Spinal cord (tissue), 10 donors: ENCODE measurements at places on chromosomes 4 and X. TPM values are rescaled to one million over a fixed set of nuclear protein-coding genes. Genes with fewer than 3 reads are reported as not detected.

- DNase-seq = peak; percentile 56
These were observed at the start of gene USP51 for GRCh38 chrX:55489314-55490009. Gene USP51 (minus strand): TSS chrX:55489848. CDS start chrX:55488939, 909 bp downstream.

DNA sequence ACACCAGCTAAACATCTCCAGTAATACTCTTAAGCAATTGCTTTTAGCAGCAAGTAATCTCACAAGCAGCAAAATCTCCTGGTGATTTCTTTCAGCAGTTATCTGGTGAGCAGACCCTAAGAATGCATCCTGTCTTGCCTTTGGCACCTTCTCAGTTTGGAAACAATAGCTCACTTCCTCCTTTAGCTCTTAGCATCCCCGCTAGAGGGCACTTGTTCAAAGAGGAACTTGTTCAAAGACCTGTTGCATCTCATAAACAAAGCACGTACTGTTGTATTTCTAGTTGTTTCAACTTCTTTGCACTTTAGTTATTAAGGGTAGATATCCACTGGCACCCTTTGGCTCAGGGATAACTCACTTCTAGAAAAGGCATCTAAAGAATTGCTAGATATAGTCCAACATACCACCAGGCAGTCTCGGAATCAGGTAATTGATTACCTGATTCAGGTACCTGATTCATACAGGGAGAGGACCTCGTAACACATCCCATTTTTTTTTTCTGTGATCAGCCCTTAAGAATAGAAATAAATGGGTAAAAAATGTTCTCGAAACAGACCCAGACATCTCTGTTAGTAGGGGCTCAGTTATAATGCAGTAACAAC lies 81.9 kb upstream of the QRFPR start:
- DNase-seq = peak; percentile 73

DNA sequence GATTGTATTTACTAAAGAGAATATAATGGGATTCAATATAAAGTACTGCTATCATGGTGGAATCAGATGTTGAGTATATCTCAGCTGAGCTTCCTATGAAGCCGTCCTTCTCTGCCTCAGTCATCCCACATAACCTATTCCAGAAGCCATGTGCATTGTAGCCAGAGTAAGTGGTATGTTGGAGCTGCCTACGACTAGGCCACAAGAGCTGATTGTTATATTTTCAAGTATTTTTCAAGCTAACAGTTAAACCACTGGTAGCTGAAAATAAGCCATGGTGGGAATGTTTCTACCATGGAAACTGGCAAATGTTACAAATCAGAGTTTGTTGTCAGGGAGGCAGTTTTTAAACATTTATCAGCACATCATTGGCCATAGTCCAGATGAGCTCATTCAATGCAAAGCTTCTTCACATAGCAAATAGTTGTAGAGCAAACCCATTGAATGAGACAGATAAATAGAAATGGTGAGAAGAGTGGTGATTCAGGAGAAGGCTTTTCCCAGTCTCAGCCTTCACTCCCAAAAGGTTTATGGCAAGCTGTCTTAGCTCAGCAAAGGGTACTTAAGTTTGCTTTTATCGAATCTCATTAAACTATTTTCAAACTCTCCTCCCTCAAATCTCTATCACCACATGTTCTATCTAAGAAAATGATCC lies 436.4 kb downstream of the PCDH19 start:
- no peak for DNase-seq

DNA sequence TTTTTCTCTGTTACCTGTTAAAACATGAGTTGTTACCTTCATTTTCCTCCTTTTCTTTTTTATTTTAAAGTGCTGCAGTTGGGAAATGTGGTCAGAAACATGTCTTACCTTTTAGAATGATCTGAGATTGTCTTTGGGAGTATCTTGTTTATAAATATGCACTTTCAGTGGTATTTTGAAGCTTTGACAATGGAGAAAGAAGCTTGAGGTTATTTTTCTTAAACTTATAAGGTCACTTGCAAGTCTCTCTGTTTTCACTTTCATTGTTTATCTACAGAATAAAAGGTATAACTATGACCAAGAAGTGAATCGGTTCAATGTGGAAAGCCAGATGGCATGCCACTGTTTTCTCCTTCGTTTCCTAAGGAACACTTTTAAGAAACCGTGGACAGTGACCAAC lies 167.5 kb upstream of the SLC7A11 start:
- no peak for DNase-seq

GRCh38 chr4:165191814-165192499 lies 15.4 kb upstream of the KLHL2 start:
- no peak for DNase-seq

DNA sequence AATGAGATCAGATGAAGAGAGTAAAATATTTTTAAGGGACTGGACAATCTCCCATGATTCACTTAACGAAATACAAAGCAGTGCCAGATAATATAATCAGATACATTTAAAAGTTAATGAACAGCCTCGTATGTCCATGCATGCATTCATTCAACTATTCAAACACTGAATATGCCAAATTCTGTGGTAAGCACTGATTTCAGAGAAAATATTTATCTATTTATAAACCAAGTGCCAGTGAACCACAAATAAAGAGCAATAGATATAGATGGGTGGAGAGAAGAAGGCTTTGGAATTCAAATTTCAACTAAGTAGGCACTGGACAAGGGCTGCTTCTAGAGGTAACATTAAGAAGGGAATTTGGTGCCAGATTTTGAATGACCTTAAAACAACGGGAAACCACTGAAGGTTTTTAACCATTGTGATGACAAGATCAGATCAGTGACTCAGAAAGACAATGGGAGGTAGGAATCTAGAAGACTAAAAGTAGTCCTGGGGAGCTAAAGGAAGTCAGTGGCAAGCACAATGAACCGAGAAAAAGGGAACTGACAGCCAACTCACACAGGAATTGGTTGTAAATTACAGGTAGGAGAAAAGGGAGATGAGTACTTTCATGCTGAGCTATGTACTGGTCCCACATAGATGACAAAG lies 14.2 kb downstream of the ELOVL6 start:
- DNase-seq = no peak

Gene TGIF2LX
- total RNA-seq = not detected

Gene CCDC120
- 1.6 TPM for total RNA-seq

Gene IL9R
- total RNA-seq = 0.06 TPM

Gene AMOT
- 23.9 TPM for total RNA-seq
